ENCODE measurements at places on chromosomes 5 and 9.
A peak's percentile ranks its signal among the peaks of the same experiment; 100 is the strongest.

DNA sequence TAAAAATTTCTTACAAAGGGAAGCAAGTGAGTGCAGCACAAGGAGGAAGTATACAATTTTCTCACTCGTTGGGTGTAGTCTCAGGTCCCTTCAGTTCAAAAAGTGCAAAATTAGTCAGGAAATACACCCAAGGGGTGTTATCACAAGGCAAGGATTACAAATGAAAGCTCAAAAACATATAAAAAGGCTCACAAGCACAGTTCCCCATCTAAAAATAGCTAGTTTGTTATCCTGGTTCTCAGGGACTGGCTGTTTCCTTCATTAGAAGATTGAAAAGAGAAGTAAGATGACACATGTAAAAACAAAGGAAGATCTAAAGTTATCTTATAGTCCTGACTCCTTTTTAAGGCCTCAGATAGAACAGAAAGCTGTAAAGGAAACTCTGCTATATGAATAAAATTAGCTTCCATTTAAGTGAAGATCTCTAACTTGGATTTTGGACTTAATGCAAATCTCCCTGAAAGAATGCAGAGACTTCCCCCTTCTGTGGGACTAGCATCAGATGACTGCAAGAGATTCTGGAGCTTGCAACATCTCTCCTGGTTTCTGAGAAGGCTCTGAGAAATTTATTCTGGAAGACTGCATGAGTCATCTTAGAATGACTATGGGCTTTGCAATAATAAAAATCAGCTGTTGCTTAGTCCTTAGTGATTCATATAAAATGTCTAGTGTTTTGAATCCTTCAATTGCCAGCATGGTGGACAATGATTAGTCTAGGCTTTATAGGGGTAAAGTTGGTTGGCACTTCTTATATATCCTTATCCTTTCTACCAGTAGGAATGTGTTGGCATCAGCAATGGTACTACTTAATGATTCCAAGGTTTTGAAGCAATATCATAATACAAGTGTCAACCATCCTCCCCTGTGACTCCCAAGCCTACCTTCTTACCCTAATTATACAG, 25.4 kb downstream of the DAB2 start:
- DNase-seq: peak; percentile 99

DNA sequence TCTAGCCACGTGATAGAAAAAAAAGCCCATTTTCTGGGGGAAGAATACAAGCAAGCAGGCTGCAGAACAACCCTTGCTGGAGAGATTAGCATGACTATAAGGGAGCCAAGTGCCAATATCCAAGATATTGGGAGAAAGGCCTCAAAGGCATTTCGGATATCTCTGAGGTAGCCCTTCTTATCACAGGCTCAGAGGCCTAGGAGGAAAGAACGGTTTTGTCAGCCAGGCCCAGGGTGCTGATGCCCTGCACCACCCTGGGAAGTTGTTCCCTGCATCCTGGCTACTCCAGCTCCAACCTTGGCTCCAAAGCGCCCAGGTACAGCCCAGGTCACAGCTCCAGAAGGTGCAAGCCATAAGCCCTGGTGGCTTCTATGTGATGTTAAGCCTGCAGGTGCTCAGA, 66.4 kb downstream of the C9orf153 start:
- DNase-seq: no peak

DNA sequence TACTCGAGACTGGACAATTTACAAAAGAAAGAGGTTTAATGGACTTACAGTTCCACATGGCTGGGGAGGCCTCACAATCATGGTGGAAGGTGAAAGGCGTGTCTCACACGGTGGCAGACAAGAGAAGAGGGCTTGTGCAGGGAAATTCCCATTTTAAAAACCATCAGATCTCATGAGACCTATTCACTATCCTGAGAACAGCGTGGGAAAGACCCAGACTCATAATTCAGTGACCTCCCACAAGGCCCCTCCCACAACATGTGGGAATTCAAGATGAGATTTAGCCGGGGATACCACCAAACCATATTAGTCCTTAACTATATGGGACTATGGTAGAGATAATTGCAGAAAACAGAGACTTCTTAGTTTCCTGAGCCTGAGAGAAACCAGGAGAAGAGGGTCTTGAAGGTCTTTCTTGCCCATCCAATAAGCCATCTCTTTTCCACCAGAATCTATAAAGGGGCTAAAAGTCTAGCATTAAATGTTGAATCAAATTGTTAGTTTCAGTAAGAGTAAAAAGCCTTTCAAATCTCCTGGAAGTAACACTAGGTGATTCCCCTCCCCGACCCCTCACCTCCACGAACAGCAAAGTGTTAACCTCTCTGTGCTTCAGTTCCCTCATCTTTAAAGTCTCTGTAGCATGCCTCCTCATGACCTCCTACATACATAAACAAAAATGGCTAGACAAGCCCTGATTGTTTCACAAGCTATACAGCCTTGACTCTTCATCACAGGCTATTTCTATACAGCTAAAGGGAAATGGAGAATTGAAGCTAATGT, 259.1 kb downstream of the TMEM167A start:
- no peak for DNase-seq

DNA sequence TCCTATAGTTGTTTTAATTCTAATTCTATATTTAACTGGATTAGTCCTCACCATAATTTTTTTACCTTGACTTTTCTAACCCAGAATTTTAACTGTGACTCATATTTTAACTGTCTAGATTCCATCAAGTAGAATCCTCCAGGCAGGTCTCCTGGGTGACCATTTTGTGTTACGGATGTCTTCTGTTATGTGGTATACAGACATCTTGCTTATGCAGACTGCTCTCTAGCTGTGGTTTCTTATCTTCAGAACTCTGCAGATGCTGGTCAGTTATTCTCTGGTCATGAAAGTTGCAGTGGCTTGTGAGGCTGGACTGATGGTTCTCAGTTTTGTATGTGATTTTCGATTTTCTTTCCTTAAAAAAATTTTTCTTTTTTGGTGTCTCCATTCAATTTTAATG, 139.4 kb downstream of the ATG10 start:
- DNase-seq: no peak

GRCh38 chr5:31300501-31300900, 107.0 kb downstream of the CDH6 start:
- DNase-seq: no peak

GRCh38 chr5:73596705-73597328, 29.2 kb upstream of the ARHGEF28 start:
- peak; percentile 54 for DNase-seq

- DNase-seq: peak; percentile 18
These were observed 988 bp downstream of the OXCT1 start for GRCh38 chr5:41869151-41869723.

- DNase-seq: peak; percentile 6
These were observed 243.0 kb upstream of the PTPRD start for GRCh38 chr9:10855847-10856246.

- no peak for DNase-seq
These were observed 1.3 kb downstream of the PPP2R2B start for GRCh38 chr5:146877178-146877681.

- no peak for DNase-seq
These were observed 319.3 kb upstream of the ADAMTSL1 start for GRCh38 chr9:18154661-18155060.

GRCh38 chr9:133048595-133048994, 13.2 kb upstream of the CEL start:
- peak; percentile 29 for DNase-seq

DNA sequence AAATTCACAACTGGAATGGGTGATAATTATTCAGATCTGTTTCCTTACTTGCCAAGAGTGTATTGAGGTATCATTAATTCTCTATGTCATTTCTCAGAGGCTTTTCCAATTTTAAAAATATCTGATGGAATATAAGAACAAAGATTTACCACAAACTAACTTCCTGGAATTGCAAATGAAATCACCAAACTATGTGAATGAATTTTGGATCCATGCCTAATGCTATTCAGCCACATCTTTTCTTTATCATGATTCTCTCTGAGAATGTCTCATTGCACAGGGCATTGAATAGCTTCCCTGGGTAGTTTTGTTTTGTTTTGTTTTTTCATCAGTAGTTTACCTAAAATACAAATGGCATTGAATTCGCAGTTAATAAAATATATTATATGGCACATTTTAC, 146.9 kb upstream of the FBN2 start:
- DNase-seq: no peak

- no peak for DNase-seq
These were observed 113.3 kb downstream of the ARHGAP26 start for GRCh38 chr5:142883438-142883837.

GRCh38 chr9:1096155-1096964, 46.2 kb downstream of the DMRT2 start:
- peak; percentile 84 for DNase-seq

DNA sequence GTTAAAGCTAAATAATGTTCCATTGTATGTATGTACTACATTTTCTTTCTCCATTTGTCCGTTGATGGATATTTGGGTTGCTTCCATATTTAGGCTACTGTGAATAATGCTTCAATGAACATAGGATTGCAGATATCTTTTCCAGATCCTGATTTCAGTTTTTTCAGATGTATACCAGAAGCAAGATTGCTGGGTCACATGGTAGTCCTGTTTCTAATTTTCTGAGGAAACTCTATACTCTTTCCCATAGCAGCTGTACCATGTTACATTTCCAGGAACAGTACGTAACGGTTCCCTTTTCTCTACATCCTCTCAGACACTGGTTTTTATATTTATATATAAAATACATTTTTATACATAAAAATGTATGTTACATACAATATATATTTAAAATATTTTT, 121.8 kb downstream of the GCNT1 start:
- DNase-seq: no peak

DNA sequence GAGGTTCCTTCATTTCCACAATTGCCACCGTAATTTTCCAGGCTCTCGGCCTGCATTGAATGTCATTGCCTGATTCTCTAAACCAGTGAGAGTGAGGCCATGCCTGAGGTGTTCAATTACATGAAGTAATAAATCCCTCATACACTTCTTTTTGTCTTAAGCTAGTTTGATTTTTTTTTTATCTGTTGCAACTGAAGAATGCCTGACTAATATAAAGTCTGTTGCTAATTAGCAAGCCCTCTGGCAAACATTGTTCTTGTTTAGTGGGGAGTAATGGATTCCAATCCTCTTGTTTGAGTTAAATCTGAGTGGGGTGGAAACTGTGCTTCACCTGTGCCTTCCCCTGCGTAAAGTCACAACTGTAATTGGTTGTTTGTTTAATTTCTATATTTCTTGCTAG, 338.1 kb upstream of the ATP10B start:
- no peak for DNase-seq

DNA sequence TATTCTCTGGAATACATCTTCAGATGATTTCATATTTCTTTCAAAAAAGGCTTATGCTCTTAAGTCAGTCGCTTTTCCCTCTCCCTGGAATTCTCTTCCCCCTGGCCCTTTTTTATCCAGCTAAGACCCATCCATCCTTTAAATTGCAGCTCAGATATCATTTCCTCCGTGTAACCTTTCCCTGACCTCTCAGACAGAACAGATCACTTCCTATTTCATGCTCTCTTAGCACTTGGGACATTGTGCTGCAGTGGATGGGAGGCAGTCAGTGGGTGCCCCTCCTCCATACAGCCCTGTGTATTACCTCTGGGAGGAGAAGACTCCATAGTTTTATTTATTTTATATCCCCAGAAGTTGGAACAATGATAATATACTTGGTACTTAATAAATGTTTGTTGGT, 423.4 kb downstream of the ISL1 start:
- no peak for DNase-seq

Measured in bronchial epithelial cell (primary cell).